ENCODE measurements at places on chromosomes 11 and 22.
A peak's percentile ranks its signal among the peaks of the same experiment; 100 is the strongest.

DNA sequence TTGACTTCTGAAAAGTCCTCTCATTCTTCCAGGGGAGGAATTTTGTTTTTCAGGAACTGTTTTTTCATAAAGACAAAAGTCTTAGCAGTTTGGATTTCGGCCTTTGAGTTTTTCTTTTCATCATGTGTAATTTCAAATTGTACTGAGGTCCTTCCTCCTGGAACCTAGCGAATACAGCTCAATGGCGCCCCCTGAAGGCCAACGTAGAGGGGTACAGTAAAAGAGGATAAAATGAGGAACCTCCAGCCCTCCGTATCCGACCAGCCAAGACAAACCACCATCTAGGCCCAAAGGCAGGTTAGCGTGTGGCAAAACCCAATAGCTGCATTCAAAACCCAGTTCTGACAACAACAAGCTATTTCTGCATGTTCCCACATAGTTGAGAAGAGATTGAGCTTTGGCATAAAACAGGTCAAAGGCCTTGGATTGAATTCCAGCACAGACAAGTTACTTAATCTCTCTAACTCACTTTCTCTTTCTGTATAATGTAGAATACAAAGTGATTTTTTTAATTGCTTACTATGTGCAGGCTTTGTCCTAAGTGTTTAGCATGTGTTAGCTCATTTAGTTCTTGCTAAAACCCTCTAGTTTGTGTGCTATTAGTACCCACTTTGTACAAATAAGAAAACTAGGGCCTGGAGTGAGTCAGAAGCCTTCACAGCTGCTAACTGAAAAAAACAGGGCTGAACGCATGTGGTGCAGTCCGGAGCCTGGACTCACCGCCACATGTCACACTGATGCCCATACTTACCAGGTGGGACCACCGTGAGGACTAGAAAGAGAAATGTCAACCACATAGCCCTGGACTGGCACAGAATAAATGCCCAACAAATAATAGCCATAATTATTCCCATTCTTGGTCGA is 43.2 kb upstream of the ETS1 start:
- peak; percentile 85 for DNase-seq

GRCh38 chr11:5608808-5609207 is 12.4 kb downstream of the TRIM6 start:
- DNase-seq: no peak

- no peak for DNase-seq
Measured at GRCh38 chr11:60169264-60169915, 13.5 kb downstream of the MS4A6A start.

- no peak for DNase-seq
Measured at GRCh38 chr11:118916842-118917388, 8.8 kb downstream of the BCL9L start.

GRCh38 chr22:31952472-31952871 is 8.1 kb downstream of the YWHAH start:
- DNase-seq: no peak

DNA sequence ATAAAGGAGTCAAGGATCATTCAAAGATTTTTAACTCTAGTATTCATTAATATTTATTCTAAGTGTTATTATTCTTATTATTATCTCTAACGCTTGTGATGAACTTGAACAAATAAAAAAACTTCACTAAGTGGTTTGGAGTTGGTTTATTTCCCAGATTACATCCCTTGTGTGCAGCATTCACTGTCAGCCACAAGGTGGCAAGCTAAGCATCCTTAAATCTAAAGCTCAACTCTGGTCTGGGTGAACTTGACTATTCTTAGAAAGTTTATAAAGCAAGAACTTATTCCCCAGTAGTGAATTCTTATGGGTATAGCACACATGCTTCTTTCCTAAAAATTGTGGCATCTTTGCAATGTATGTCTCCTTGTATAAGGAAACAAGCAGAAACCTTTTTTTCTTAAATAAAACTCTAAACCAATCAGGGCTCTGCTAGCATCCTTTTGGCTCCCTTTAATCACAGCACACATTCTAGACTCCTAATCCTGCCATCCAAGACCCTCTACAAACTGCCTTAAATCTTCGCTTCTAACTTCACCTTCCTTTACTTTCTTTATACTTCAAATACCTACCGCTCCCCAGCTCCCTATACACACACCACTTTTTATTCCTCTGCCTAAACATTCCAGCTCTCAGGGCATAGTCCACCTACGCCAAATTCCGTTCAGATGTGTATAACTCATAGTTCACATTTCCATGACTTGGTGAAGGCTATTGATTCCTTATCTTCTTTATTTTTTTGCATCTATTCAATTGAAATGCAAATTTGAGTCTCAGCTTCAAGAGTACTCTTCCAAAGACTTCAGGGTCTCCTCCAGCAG is 1068.8 kb downstream of the DLG2 start:
- DNase-seq: peak; percentile 2

GRCh38 chr11:88377144-88377543 is 39.6 kb upstream of the CTSC start:
- no peak for DNase-seq

DNA sequence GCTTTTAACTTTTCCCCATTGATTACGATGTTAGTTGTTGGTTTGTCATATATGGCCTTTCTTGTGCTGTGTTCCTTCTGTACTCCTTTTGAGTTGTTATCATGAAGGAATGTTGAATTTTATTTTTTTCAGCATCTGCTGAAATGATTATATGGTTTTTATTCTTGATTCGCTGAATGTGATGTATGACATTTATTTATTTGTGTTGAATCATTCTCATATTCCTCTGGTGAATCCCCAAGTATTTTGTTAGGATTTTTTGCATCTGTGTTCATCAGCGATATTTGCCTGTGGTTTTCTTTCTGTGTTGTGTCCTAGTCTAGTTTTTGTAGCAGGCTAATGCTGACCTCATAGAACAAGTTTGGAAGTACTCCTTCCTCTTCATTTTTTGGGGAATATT is 78.2 kb downstream of the GGT1 start:
- DNase-seq: no peak

GRCh38 chr22:37022483-37023337 is 3.2 kb downstream of the MPST start:
- DNase-seq: no peak

GRCh38 chr11:64905516-64906313 is 11.3 kb downstream of the ATG2A start:
- no peak for DNase-seq

GRCh38 chr11:106121570-106122320 is 44.3 kb downstream of the AASDHPPT start:
- DNase-seq: no peak

Data from DMS79 treated with DMSO at 0.1 percent for 48 hours (cell line).